ENCODE measurements at places on chromosomes 3 and 15. TPM values are rescaled to one million over a fixed set of nuclear protein-coding genes. Genes with fewer than 3 reads are reported as not detected.

- no peak overlapping the region for H3K27ac ChIP-seq
- H3K27me3 ChIP-seq, result no peaks in the 10 kb centered on the region
- H3K36me3 ChIP-seq, result no peaks in the 10 kb centered on the region
- no peak for DNase-seq
- peaks cover 7% of the 10 kb centered on the region for H3K4me1 ChIP-seq
These were observed 43.5 kb upstream of the SNRPA1 start for GRCh38 chr15:101338502-101339057.

DNA sequence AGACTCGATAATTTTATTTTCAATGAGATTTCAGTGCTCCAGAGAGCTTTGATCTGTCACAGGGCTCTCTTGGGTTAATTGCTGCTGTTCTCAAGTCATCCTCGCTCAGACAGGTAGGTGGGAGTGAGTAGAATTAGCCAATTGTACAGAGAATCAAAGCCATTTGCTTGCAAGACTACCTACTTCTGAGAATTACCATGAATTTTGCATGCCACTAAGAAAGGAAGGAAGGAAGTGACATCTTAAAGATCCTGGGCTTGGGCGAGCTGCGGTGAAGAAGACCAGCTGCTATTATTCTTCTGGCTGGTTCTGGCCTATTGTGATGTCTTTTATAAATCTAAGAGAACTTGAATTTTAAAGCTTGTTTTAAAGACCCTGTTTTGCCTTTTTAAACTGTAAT, 154.1 kb upstream of the LPP start:
- DNase-seq, result no peak
- peak overlapping the region; percentile 46 for H3K27ac ChIP-seq
- no peaks in the 10 kb centered on the region for H3K36me3 ChIP-seq
- H3K4me1 ChIP-seq, result peaks cover 60% of the 10 kb centered on the region

DNA sequence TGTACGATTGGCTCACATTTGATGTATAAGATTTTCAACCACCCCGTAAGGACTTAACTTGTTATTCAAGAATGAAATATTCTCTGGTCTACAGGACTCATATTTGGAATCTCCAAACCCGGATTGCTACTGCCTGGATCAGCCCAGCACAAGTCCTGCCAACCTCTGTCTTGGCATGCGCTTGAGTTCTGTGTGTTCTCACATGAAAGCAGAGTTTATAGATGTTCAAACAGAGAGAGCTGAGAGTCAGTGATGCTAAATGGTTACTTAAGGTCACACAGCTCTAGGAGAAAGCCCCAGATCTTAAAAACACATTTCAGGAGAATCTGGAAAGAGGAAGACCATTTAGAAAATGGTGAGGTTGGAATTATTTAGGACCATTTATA, 268.0 kb upstream of the TBL1XR1 start:
- H3K4me1 ChIP-seq, result no peaks in the 10 kb centered on the region
- H3K36me3 ChIP-seq, result no peaks in the 10 kb centered on the region
- no peak for DNase-seq
- no peak overlapping the region for H3K4me3 ChIP-seq
- H3K27ac ChIP-seq, result no peak overlapping the region
- H3K27me3 ChIP-seq, result no peaks in the 10 kb centered on the region

GRCh38 chr15:74434263-74435136, 742 bp upstream of the SEMA7A start:
- peak overlapping the region; percentile 77 for H3K27ac ChIP-seq
- H3K27me3 ChIP-seq, result no peaks in the 10 kb centered on the region
- H3K4me3 ChIP-seq, result peak overlapping the region; percentile 58
- no peak for DNase-seq

INAFM2 gene
- 15.3 TPM for total RNA-seq

CIB2 gene
- 2.3 TPM for total RNA-seq

PRTG gene
- not detected for total RNA-seq

Measured in CD8-positive, alpha-beta memory T cell (primary cell).